T47D (cell line): ENCODE measurements at places on chromosomes 7 and 10.

DNA sequence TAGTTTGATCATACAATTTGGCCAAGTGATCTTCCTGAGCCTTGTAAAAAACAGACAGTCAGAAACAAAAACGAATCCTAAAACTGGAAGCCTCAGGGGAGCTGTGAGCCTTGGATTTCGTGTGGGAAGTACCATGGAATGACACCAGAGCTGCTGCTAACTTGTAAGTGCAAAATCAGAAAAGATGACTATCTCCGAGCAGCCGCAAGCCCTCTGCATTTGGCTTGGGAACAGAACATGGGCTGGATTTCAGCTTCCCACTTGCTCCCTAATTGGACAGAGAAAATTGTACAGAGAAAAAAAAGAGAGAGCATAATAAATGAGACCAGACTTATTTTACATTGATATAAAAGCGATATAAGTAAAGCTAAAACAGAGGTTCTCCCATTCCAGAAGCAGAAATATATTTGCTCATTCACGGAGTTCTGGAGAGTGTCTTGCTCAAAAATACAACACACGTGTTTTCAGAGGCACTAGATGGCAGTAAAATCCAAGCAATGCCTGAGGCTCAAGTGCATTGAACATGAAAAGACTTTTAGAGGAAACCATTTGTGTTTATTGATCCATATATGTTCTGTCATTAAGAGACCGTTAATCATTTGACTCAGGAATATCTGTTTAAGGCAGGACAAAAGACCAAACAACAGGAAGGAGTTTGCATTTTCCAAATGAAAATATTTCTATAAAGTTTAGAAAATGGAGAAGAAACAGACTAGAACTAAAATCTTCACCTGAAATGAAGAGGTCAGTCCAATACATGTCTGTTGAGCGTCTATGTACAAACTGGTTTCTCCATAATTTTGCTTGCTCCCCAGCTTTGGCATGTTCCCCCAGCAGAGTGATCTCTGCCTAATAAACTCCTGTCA lies 78.3 kb upstream of the SLC26A5 start:
- DNase-seq, result peak; percentile 9

DNA sequence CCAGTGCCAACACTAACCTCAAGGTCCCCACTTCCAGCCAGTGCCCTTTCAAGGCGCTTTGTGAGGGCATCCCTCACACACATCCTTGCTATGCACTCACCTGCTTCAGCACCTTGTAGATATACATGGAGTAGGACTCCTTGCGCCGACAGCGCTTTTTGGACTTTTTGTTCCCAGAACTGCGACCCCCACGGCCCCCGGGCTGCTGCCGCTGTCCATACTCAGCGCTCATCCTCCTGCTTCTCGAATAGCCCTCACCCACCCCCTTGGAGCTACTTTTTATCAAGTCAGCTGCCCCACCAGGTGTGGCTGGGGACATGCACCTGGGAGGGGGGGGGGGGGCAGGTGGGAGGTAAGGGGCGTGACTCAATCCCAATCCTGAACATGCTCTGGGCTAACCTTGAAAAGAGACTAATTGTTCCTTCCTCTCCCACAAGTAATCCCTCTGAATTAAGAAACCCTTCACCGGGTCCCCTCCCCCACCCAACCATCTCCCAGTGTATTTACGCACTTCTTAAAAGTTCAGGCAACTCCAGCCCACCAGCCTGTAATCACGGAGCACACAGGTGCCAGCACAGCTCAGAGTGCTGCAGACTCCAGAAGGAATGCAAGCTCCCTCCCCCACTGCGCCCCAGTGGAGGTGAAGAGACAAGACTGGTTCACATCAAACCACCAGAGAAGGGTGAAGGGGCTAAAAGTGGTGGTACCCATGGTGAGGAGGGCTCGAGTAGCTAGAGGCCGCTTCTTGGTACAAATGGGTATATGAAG lies at the start of gene H2BK1:
TSS of gene H2BK1 (minus strand) at position 402 of the 768 bp plus-strand sequence. CDS start at position 232, 170 bp downstream.
- DNase-seq, result no peak

DNA sequence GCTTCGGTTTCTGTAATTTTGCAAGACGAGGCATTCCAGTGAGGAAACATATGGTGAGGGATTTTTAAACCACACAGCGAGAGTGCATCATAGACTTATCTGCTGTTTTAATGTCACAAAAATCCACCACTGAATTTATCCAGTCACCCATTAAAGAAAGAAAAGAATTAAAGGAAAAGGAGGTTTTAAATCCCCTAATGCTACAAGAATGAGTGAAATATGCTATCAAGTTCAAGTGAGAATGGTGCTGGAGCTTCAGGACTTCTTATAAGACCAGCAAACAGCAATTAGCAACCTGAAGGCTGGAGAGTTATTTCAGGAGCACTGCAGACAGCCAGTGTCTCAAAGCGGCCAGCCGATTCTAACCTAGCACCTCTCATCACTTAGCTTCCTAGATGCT lies 439.1 kb upstream of the MGMT start:
- DNase-seq, result no peak

- DNase-seq, result peak; percentile 67
These were observed 1548.1 kb upstream of the LRRTM3 start for GRCh38 chr10:65377687-65378086.

- no peak for DNase-seq
These were observed 143.9 kb downstream of the JAZF1 start for GRCh38 chr7:28036696-28037095.

DNA sequence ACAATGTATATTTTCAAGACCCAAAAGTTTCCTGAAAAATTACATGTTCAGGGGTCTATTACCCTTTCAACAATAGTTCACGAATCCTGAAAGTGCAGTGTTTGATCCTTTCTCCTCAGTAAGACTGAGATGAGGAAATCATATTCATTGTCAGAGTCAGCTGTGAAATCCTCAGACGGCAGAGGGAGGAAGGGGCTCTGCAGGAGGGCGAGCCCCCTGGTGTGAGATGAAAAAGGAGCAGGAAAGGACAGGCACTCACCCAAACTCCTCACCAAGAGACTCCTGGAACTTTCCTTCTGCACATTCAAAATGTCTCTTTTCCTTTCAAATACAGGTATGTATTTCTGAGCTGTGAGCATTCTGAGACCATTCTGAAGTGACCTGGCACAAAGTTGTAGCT lies 150.3 kb upstream of the HABP2 start:
- DNase-seq, result no peak

DNA sequence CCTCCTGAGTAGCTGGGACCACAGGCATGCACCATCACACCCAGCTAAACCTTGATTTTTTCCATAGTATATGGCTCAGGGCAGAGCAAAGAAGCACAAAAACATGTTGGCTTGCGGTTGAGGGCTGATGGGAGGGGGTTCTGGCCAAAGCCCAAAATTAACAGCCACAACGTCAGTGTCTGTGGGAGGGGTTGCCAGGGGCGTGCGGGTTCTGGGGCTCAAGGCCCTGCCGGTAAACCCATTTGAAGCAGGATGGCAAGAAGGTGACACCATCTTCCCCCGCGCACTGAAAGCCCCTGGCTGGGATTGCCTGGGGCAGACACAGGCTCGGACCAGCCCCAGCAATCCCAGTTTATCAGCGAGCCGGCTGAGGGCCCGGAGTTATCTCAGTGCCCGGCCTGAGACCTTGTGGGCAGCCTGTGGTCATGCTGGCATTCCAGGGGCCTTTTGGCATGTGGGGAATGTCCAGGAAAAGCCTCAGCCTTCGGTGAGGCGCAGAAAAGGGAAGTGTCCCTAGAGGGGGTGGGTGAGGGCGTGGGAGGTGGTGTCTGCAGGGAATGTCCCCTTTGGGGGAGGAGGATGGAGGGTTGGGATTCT lies 167.7 kb upstream of the TNRC18 start:
- no peak for DNase-seq

DNA sequence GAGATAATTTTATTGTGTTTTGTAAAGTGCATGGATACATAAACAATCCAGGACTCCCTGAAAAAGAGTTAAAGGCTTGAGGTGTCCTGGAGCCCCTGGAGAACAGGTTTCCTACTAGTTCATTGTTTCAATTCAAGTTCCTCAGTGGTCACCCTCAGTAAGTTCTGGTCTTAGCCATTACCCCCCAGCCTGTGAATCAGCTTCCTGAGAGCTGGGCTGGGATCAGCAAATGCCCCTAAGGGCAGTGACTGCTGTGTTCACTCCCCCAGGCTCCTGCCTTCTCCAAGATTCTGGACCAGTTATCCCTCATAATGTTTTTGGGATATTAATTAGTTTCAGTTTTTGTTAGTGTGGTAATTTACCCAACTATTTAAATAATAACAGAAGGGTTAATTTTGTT lies 151.6 kb upstream of the PRSS58 start:
- DNase-seq, result no peak

DNA sequence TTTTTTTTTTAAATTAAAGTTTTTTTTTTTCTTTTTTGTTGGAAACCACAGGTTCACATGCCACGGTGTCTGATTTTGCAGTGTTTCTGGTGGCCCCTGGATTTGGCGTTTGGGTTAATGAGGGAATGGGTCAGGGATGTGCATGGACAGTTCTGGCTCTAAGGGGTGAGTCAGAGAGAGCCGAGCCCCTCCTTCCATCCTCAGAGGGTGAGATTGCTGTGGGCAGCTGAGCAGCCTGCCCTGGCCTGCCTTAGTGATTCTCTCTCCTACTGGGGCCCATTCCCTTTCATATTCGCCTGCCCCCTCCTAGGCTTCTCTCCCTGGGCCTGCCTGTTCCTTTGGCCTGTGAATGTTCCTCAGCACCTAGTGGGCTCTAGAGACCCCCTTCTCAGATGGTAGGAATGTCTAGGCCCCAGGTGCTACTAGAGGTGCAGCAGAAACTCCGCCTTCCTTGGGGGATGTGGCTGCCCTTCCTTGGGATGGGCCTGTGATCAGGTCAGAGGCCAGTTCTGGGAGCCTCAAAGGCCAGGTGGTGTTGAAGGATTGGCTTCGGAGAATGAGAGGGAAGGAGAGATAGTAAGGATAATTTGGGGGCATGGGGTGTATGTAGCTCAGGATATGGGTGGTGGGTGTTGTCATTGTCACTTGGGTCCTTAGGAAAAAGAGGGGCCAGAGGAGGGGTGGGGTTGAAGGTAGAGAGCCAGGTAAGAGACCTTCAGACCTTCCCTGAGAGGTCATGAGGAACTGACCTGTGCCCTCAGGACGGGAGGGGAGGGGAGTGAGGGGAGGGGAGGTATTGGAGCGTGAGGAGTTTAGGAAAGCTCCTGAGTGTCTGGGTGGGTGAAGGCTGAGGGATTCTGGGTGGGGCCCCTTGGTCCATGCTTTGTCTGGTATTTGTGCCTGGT lies 19.8 kb downstream of the TSPAN14 start:
- no peak for DNase-seq

DNA sequence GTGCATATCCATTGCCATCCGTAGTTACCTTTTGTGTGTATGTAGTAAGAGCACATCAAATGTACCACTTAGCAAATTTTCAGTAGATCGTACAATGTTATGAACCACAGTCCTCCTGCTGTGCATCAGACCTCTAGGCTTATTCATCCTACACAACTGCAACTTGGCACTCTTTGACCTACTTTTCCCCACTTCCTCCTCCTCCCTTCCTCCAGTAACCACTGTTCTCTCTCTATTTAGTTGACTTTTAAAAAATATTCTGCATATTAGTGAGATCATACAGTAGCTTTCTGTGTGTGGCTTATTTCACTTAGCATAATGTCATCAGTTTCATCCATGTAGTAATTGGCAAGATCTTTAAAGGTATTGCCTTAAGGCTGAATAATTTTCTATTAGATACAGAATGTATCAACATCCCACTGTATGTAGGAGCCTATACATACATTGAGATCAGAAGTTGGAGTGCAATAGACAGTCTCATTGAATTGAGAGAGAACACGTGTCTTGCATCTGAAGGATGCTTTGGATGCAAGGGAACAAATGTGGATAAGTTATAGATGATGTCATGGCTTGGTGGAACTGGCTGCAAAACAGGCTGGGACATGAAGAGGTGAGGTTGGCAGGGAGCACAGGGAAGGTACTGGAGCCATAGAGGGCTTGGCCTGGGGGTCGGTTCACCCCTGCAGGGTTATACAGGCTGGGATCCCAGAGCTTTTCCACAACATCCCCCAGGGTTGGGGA lies 83.0 kb upstream of the FAM180A start:
- DNase-seq, result no peak

DNA sequence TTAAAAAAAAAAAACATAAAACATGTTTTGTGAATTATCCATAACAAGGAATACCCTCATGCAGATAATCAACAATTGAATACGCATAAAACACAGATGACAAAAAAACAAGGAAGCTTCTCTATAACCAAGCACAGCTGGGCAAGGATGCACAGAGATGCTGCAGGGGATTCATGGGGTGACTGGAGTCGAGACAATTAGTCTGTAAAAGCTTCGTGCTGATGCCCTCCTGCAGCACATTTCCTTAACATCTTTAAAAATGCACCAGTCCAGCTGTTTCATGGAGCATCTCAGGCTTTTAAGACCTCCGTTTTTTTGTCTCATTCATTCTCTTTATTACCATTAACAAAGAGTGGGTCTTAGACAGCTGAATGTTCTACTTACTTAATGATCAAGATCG lies 794.0 kb upstream of the C7orf33 start:
- DNase-seq, result no peak

DNA sequence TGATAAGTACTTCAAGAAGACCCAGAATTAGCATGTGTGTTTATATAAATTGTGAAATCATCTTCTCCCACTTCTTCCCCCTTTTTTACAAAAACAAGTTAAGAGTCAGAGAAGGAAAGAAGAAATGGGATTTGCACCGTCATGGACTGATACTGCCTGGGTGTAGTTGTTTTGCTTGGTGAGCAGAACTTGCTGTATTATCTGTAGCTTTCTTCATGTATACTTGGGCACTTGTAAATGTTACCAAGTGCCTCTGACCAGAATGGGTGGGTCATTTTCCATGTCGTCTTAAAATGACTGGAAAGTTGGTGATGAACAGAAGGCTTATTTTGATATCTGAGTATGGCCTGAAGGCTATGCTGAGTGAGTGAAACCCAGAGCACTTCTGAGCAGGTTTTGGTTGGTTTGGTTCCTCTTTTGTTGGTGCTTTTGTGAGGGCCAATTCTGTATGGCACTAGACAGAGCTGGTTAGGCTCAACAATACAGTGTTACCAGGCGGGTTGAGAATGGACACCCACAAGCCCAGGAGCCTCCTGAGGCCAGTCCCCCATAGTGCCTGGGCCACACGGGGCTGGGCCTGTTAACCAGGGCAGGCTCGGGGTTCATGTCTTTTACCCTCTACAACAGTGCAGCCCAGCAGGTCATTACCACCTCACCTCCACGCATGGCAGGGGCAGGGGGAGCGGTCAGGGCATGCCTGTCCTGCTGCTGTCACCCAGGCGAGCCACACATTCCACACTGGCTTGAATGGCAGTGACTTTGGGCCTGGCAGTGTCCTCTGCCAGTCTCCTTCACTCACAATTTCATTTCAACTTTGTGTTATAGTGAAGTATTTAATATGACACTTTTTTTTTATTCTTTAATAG lies 115.1 kb downstream of the CCNY start:
- no peak for DNase-seq

- DNase-seq, result no peak
These were observed 112.1 kb downstream of the LMBR1 start for GRCh38 chr7:156780724-156781455.

DNA sequence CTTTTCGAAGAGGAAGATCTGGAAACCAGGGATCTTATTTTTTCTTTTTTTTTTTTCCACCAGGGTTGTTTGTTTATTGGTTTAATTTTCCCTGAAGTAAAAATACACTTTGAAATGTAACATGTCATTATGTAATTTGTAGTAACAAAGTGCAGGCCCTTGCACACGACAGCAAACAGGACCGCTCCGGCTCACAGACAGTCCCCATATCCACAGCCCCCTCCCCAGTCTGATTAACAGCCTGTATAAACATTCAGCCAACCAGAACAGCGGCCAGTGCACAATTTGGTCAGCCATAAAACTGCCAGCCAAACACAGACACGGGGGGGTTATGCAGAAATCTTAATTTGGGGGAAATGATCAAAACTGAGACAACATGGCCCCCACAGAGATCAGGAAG lies 431.6 kb upstream of the NPVF start:
- DNase-seq, result no peak

GRCh38 chr7:44980393-44981034 lies 1.7 kb upstream of the MYO1G start:
- DNase-seq, result no peak
